ENCODE measurements at places on chromosomes 12 and 14.

- DNase-seq = no peak
Observed at GRCh38 chr12:68222326-68222725, 3.3 kb downstream of the IL26 start.

DNA sequence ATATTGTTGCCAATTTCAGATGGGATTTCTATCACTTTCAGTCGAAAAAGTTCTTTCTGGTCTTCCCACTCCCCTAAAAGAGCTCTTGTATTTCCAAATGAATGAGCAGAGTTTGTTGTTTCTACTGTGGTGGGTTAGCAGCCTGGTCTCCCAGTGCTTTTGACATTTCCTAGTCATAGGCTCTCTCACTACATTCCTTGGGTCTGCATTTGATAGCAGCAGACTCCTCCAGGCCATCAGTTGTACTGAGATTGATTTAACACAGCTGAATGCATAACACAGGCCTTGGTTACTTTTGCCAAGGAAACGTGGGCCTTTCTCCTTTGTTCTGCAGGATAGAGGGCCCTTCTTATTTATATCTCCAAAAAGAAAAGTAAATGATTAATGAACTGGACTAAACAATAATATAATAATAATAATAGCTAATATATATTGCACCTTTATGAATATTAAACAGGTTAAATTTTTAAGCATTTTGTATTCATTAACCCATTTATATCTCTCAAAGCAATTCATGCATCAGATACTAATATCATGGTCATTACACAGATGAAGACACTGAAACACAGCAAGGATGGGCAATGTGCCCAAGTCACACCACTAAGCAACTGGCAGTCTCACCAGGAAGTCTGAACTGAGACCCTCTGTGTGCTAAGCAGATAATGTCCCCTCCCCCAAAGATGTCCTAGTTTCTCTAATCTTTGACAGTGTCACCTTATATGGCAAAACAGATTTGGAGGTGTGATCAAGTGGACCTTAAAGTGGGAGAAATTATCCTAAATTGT lies 1579.2 kb downstream of the AACS start:
- DNase-seq = no peak

DNA sequence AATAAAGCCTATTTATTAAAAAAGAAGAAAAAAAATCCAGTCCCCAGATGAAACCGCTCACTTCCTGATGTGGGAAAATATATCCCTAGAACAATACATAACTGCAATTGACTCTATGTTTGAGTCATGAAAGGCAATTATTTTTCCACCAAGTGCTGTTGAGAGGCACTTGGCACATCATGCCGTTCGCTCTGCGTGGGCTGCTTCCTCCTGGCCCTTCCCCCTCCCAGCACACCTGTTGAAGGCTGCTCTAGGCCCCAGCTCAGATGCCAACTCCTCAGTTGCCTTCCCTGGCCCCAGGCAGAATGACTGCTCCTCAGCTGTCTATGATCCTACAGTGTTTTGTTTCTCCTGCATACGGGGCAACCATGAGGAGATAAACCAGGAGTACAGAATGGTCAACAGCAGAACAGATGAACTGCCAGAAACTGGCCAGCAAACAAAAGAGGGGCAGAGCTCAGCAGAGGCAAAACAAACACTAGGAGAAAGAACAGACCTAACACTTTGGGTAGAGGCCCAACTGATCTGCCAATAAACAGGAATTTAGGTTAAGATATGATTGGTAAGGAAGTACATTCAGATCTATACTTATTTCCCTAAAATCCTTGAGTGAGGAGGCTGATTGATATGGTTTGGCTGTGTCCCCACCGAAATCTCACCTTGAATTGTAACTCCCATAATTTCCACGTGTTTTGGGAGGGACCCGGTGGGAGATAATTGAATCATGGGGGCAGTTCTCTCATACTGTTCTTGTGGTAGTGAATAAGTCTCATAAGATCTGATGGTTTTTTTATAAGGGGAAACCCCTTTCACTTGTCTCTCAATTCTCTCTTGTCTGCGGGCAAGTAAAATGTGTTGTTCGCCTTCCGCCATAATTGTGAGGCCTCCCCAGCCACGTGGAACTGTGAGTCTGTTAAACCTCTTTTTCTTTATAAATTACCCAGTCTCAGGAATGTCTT lies 58.6 kb downstream of the SLC38A1 start:
- DNase-seq = peak; percentile 29

- no peak for DNase-seq
Observed at GRCh38 chr12:19550626-19551025, 111.3 kb downstream of the AEBP2 start.

DNA sequence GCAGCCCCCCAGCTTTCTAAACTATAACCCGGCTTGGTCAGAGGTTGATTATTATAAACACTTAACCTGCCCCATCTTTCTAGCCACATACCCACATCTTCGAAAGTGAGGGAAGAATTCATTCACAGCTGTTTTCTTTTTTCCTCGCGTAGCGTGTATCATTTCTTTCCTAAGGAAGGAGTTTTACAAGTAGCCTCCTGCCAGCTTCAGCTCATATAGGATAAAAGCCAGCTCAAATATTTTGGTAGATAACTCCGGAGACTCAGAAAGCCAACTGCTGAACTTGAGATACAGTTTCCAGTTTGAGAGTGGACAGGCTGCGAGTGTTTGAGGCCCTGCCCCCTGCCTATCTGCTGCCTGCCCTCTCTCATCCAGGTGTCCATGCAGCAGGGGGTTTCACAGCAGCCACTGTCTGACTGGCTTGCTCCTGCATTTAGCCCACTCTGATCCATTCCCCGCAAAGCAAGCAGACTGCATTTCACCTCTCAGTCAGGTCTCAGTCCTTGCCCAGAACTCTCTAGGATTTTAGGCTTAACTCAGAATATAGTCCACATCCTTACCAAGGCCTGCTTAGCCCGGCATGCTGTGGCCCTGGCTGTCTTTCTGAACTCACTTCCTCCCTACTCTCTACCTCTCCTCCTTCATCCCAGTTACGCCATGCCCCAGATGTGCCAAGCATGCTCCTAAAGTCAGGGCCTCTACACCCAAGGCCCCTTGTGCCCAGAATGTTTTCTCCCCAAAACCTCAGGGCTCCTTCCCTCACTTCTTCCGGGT lies 46.9 kb downstream of the EVL start:
- no peak for DNase-seq

DNA sequence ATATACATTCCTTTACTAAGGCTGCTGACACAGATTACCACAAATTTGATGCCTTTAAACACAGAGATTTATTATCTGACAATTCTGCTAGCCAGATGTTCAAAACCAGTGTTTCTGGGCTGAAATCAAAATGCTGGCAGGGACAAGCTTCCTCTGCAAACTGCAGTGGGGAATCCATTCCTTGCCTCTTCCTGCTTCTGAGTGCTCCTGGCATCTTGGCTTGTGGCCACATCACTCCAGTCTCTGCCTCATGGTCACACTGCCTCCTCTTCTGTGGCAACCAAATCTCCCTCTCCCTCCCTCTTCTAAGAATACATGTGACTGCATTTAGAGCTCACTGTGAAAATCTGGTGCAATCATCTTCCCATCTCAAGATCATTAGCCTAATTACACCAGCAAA lies 235.7 kb downstream of the TTC8 start:
- no peak for DNase-seq
